ENCODE measurements at places on chromosomes 11 and 22.

DNA sequence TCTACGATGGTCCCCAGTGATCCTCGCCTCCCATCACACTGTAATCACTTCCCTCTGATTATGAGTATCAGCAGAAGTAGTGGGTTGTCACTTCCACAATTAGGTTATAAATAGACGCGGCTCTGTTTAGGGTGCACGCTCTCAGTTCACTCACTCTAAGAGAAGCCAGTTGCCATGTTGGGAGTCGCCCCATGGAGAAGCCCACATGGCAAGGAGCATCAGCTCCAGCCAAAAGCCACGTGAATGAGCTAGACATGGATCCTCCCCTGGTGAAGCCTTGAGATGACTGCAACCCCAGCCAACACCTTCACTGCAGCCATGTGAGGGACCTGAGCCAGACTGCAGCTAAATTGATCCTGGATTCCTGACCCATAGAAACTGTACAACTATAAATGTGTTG lies 26.4 kb upstream of the MYOD1 start:
- no peak for DNase-seq

- no peak for DNase-seq
Measured at GRCh38 chr11:118602331-118602730, 5.1 kb upstream of the PHLDB1 start.

- DNase-seq, result no peak
Measured at GRCh38 chr11:78577495-78577894, 2.8 kb upstream of the NARS2 start.

DNA sequence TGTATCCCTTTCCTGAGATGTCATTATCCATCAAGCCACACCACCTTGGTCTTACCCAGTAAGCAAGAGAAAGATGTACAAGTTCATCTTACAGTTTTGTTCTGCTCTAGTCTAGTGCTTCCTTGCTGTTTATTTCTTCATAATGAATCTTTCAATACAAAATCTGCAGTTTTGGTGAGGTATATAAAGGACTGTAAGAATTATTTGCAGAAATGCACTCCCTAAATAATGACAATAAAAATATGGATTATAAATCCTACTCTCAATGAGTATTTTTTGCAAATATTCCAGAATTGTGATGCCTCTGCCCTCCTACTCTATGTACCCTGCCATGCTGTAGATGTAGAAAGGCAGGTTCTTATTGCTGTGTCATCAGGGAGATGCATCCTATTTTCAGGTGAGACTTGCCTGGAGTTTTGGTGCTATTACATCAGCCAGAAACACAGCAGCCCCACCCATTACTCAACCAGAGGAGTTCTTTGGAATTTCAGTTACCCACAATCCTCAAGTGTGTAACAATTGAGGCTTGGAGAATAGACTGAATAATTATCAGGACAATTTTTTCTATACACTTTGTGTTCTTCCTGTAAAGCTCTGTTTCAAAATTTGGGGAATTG lies at the start of gene OR10S1:
Gene OR10S1 (minus strand): TSS at position 51 of the 617 bp plus-strand sequence. CDS start 117 bp downstream, outside the sequence.
- no peak for DNase-seq

DNA sequence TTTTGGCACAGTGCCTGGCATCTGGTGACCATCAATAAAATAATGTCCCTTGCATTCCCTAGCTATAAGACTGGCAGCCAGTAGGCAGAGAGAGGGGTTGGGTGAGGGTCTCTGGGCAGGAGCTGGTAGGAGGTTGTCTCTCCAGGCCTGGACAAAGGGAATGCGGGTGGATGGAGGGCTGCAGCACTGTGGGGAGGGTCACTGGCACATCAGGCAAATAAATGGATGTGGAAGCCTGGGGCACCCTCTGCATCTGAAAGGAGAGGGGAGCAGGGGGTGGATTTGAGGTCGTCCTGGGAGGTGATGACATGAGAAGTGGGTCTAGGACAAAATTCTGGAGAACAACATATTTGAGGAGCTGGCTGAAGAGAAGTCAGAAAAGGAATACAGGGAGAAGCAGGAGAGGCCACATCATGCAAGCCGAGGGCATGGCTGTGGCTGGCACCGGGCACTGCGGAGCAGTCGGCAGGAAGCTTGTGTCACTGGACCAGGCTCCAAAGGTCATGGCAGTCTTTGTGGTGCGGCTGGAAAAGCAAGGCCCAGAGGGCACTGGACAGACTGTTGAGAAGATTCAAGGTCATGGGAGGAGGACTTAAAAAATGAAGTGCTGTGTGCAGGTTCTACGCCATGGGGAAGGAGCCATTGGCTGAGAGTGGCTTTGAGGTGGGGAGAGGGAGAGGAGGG lies 36.5 kb upstream of the THY1 start:
- no peak for DNase-seq

GRCh38 chr11:15223318-15223717 lies 108.6 kb downstream of the INSC start:
- no peak for DNase-seq
